Muscle of leg (tissue), 16 donors: ENCODE measurements at places on chromosomes 4 and X.
A peak's percentile ranks its signal among the peaks of the same experiment; 100 is the strongest.

GRCh38 chr4:153294631-153295030 is 49.9 kb upstream of the MND1 start:
- DNase-seq: no peak

DNA sequence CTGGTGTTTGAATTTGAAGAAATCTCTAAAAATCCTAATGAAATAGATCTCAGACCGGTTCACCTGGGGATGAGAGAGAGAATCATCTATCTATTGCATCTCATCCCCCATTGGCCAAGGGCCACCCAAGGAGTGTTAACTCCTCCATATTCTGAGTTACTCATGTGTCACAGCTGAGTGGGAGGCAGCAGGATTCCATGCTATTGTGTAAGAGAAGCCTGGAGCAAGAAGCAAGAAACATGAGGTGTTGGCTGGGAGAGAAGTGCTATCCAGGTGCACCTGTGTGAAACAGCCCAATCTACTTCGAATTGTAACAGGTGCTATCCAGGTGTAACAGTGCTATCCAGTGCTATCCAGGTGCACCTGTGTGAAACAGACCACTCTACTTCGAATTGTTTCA is 150.3 kb upstream of the MAOA start:
- DNase-seq: no peak

DNA sequence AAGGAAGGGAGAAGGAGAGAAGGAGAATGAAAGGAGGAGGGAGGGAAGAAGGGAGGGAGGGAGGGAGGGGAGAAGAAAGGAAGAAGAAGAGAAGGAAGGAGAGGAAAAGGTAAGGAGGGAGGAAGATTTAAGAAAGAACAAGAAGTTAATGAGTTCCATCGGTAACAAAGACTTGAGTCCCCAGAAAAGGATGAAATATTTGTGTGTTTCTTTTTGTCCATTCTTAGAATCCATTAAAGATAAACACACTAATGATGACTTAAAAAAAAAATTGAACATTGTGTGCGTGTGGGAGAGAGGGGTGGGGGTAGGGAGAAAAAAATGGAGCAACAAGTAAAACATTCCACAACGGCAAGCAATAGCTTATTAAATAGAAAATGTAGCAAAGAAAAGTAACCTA is 131.4 kb downstream of the THOC2 start:
- no peak for DNase-seq

GRCh38 chrX:107119283-107119682 is 661 bp upstream of the RBM41 start:
- no peak for DNase-seq

DNA sequence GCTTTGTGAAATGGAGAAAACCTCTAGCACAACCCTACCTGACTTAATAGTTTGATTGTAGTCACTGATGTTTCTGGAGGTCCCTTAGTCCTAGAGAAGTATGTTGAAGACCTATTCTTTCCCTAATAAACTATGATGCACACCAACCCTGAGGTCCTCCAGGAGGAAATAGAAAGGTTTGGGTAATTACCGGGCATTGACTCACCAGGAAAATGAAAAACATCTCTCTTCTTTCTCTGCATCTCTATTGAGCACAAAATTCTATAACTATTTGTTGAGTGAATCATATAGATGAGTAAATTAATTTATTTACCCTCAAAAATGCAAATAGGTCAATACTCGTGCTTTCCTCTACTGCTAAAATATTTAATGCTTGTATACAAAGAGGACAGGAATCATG is 582.4 kb upstream of the FAM241A start:
- no peak for DNase-seq

GRCh38 chr4:7013175-7013574 is 30.0 kb upstream of the TADA2B start:
- DNase-seq: no peak

DNA sequence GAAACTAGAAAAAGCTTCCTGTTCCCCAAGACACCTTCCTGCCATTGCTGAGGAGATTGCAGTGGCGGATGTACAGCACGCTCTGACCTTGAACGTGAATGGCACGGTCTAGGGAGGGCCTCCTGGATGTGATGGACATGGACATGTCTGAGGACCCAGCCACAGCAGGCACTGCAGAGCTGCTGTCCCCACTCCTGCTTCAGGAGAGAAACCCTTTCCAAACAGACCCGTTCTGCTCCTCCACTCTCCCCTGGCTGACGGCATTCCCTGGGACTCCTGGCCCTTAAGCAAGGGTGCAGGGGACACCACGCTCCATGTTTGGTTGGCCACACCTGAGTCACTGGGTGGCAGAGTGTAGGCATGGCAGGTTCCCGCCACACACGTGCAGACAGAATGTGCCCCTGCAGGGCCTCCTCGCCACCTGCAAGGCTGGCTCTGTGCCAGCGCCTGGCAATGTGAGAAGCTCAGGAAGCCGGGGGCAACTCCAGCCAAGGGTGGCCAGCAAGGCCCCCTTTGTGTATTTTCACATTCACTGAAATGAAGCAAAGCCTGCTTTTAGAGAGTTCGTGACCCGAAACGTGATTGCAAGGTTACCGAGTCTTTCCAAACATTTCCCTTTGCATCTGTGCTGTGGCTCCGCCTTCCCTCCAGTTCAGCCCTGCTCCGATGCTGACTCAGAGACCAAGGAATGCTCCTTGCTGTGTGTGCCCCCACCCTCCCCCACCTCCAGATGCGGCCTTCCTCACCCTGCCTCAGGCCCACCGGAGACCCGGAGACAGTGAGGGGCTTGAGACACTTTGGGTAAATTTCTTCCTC is 46.1 kb downstream of the HTRA3 start:
- DNase-seq: peak; percentile 84

- DNase-seq: no peak
These were observed 46.0 kb upstream of the TLL1 start for GRCh38 chr4:165827018-165827417.

- DNase-seq: no peak
These were observed 10.7 kb downstream of the PDE6B start for GRCh38 chr4:635851-636627.

GRCh38 chr4:130479020-130479419 is 1383.1 kb downstream of the C4orf33 start:
- no peak for DNase-seq

DNA sequence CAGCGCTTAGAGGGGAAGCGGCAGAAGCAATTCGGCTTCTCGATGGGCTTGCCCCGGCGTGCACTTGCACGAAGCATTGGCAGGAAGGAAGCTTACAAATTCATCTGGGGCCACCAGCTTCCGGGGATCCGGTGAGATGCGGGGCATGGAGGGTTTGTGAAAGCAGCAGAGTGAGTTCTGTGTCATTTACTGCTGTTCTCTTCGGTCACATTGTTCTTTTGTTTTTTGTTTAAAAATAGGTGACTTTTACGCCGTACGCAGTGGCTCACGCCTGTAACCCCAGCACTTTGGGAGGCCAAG is 47.0 kb downstream of the ASMT start:
- no peak for DNase-seq

DNA sequence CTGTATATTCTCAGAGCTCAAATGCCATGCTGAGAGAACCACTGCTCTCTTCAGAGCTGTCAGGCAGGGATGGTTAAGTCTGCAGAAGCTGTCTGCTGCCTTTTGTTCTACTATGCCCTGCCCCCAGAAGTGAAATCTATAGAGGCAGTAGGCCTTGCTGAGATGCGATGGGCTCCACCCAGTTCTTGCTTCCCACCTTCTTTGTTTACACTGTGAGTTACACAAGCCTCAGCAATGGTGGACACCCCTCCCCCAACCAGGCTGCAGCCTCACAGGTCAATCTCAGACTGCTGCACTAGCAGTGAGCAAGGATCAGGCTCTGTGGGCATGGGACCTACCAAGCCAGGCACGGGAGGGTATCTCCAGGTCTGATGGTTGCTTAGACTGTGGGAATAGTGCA is 271.6 kb downstream of the CENPC start:
- DNase-seq: no peak

- no peak for DNase-seq
These were observed 24.8 kb downstream of the L1CAM start for GRCh38 chrX:153861151-153861550.

- DNase-seq: peak; percentile 91
These were observed 342.4 kb downstream of the BCOR start for GRCh38 chrX:39755143-39756032.

DNA sequence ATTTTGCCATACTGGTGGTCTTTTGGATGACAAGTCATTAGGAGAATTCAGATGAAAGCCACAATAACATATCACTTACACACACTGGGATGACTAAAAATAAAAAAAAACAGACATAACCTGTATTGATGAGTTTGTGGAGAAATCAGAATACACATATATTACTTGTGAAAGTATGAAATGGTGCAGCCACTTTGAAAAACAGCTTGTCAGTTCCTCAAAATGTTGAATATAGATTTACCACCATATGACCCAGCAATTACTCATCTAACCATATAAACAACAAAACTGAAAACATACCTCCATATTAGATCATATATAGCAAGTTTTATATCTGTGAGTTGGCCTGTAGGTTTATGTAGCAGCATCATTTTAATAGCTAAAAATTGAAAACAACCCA is 608.7 kb downstream of the TLL1 start:
- no peak for DNase-seq

GRCh38 chr4:8188743-8189550 is 10.1 kb upstream of the SH3TC1 start:
- DNase-seq: no peak

DNA sequence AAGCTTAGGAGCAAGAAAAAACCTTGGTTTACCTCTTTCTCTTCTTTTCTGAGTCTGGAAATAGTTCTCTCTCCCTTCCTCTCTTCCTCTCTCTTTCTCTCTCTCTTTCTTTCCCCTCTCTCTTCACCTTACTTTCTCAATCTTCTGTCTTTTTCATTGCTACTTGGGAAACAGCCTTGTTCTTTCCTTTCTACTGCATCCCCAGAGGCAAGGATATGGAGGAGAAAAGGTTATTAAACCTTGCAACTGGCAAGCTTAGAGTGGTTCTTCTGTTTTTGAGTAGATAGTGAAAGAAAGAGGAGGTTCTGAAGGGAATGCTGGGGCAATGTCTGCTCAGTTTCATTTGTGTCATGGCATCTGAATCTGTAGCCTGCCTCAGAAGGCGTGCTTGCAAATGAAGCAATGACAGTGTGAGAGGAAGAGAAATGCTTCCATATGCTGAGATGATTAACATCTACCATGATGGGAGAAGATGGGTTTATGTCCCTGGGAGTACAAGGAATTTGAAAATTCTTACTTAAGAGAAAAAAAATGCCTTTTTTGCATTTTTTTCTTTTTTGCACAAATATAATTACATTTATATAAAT is 190.6 kb downstream of the CEP135 start:
- DNase-seq: no peak

DNA sequence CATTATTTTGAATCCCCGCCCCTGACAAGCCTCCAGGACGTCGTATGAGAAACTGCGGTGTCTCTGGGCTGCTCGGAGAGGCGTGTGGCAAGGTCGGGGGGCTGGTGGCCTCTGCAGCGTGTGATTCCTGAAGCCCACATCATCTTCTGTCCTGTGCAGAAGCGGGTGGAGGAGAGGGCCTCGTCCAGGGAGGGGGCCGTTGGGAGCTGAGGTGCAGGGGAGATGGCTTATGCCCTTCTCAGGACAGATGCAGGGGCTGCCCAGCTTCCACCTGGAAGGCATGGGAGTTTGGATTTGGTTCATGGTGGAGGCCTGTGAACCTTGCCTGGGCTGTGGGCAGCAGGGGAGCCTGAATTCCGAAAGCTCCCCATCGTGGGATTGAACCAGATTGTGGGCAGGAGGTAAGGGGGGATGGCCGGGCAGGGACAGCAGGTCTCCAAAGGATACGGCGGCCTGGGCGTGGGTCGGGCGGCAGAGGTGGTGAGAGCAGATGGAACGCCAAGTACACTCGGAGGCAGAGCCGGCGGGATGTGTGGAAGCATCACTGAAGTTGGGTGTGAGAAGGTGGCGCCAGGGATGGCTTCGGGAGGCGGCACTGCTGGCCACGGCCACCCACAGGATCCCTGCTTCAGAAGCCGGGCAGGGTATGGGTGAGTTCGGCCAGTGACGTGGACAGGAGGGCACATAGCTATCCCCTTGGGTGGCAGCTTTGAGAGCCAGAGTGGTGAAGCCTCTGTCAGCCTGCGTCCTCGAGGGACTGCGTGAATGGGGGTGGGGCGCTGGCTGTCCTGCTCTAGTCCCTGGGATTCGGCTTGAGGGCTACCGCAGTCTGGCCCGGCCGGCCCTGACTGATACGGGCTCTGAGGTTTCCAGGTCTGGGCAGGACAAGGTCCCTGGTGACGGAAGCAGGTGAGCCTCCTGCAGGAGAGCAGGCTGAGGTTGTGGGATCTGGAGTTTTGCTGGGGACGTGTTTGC is 76.3 kb upstream of the ADRA2C start:
- no peak for DNase-seq

- peak; percentile 58 for DNase-seq
These were observed 39.7 kb downstream of the TSPAN5 start for GRCh38 chr4:98618680-98619079.

GRCh38 chrX:104045642-104046041 is 5.9 kb downstream of the H2BW2 start:
- DNase-seq: no peak

- no peak for DNase-seq
These were observed 45.1 kb upstream of the SLC4A4 start for GRCh38 chr4:71293705-71294104.

- DNase-seq: peak; percentile 87
These were observed 114.7 kb downstream of the PRKX start for GRCh38 chrX:3598709-3599108.

DNA sequence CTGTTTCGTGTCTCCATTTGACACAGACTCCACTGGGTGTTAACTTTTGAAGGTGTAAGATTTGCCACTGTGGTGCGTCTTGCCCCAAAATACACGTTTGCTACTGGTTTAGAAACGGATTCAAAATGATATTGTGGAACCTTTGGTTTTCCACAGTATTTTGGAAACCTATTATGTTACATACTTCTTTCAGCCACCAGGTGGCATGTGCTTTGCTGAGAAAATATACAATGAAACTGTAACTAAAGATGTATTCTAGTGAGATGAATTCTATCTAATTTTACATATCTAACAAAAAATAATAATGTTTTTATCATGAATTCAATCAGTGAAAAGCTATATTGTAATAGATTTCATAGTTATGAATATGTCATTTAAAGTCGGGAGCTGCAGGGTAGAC is 28.4 kb upstream of the SLITRK4 start:
- DNase-seq: peak; percentile 19

DNA sequence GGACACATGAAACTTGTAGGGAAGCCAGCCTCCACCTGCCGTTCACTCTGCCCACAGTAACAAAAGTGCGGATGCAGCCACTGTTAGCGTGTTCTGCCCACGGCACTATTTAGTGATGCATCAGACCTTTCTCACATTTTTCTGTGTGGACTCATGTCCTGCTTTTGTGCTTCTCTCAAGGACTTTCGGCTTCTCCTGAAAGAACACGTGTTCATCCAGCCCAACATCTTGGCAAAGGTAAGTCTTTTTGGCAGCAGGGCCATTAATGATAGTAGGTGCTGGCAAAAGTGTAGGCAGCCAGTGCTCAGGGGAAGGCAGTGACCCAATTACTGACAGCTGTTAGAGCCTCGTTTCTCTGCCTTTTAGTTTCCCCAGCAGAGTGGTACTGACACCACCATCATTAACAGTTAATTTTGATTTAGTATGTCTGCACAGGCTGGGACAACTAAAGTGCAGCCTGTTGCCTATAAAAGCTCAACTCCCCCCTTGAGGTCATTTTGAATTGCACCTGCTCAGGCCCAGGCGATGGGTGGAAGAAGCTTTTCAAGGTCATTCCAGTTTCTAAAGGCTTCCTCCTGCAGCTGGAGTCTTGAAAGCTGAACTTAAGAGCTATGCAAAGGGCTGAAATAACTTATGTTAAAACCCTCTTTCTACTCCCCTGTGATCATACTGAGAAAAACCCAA is 54.5 kb upstream of the HPSE start:
- DNase-seq: peak; percentile 85
